NCI-H526 (cell line): ENCODE measurements at places on chromosomes 5 and 9.

GRCh38 chr5:165272436-165272835 is 1767.0 kb downstream of the MAT2B start:
- DNase-seq = no peak

GRCh38 chr9:131255676-131256197 is 20.6 kb downstream of the FAM78A start:
- DNase-seq = no peak

DNA sequence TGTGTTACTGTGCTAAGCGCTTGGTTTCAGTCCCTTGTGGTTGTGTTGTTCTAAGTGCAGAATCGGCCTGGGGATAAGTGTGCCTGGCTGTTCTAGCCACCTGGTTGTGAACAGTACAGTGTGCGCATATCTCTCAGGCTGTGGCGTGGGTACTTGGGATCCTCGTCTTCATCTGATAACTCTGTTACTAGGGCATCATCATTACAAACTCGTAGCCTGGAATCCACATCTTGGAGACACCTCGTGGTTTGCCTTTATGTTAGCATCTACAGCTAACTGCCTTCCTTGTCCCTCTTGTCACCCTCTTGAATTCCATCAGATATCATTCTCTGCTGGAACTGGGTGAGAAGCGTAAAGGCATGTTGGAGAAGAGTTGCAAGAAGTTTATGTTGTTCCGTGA is 41.5 kb downstream of the SPTAN1 start:
- no peak for DNase-seq

DNA sequence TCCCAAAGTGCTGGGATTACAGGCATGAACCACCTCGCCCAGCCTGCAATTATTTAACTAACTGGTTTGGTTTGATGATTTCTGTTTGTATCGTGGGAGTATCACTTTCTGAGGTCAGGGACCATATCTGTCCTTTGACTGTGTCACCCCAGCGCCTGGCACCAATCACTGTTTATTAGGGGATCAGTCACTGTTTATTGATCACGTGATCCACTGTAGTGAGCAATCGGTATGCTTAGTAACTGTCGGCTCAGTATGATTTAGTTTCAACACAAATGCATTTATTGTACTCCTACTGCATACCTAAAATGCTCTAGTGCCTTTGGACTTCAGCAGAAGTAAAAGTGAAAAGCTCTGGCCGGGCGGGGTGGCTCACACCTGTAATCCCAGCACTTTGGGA is 54.8 kb downstream of the COL5A1 start:
- no peak for DNase-seq

GRCh38 chr9:36006549-36007315 is 30.0 kb upstream of the RECK start:
- no peak for DNase-seq

GRCh38 chr9:23542438-23542837 is 283.6 kb downstream of the ELAVL2 start:
- no peak for DNase-seq

- DNase-seq = no peak
Observed at GRCh38 chr9:108468364-108468763, 387.4 kb downstream of the ACTL7B start.

GRCh38 chr9:74463825-74464224 is 33.3 kb upstream of the RORB start:
- DNase-seq = no peak

GRCh38 chr5:137960141-137960540 is 70.9 kb downstream of the PKD2L2 start:
- no peak for DNase-seq

GRCh38 chr5:9516591-9516990 is 29.3 kb downstream of the SEMA5A start:
- peak; percentile 2 for DNase-seq

DNA sequence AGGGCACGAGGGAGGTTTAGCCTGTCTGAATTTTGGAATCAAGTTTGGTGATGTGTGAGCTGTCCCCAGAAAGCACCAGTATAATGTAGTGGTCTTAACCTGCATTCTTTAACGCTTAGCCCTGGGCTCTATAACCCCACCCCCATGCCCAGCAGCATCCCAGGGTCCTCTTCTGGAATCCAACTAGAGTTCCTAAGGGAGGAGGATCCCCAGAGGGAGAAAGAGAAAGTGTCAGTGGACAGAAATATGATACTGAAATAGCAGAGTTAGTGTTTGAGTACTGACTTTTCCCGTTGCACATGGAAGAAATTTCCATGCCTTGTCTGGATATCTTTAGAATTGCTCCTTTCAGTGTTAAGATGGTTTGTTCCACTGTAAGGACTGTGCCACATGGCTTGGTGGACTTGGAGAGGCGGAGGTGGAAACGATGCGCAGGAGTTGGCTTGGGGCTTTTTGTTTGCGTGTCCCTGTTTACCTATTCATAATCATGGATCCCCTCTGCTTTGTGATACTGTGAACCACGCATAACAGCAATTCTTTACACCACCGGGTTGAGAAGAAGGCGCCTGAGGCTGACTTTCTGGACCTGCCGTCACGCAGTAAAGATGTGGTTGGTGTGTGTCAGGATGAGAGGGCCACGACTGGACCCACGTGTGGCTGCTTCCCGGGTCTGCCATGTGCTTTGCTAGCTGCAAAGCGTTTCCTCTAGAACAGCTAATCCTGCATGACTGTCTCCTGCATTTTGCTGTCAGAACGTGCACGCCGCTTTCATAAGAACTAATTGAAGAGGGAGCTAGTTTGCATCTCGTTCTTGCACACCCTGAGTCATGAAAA is 142.3 kb downstream of the SMARCA2 start:
- DNase-seq = peak; percentile 64

GRCh38 chr5:55066277-55066676 is 36.2 kb upstream of the GZMA start:
- no peak for DNase-seq

DNA sequence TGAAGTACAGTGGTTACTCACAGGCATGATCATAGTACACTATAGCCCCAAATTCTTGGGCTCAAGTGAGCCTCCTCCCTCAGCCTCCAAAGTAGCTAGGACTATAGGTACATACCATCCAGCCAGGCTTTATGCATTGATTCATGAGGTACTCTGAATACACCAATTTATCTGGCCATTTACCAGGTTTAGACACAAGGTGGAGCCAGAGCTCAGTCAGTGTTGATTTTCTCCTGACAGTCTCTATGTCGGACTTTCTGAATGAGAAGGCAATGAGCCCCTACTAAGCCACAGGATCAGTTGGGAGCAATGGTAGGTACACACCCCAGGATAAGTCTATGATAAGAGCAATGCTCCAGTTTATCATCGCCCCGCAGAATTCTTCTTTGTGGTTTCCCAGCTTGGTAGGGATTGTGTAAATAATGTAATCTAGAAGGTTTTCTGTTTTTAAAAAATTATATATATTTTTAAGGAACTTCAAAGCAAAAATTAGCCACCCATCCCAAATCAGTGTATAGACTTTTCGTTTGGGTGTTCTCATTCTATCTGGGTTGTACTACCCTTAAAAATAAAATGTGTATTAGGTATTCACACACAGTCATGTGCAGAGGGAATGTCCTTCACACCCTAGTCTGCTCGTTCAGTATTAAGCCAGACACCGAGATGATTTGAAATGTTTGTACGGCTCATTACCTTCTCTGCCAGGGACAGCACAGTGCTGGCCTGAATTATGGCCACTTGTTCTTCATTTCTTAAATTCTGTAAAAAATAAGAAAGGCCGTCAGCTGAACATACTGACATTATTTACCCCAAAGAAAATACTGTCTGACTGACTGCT is 118.4 kb upstream of the DPYSL3 start:
- DNase-seq = peak; percentile 89

GRCh38 chr5:164680812-164681520 is 1175.5 kb downstream of the MAT2B start:
- no peak for DNase-seq

GRCh38 chr5:40733434-40733833 is 22.3 kb downstream of the TTC33 start:
- no peak for DNase-seq

- no peak for DNase-seq
Observed at GRCh38 chr5:60540856-60541805, 158.8 kb downstream of the DEPDC1B start.

- no peak for DNase-seq
Observed at GRCh38 chr5:132233811-132234683, 6.4 kb upstream of the P4HA2 start.

DNA sequence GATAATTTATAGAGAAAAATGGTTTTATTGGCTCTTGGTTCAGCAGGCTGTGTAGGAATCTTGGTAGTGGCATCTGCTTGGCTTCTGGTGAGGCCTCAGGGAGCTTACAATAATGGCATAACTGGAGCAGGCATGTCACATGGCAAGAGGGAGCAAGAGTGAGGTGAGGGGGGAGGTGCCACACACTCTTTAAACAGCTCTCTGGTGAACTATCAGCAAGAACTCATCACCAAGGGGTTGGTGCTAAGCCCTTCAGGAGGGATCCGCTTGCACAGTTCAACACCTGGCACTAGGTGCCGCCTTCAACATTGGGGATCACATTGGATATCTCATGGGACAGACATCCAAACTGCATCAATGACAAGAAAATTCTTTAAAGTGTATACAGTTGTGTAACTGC is 10.5 kb downstream of the GPBP1 start:
- peak; percentile 4 for DNase-seq

- DNase-seq = no peak
Observed at GRCh38 chr5:1371218-1371971, 26.5 kb upstream of the CLPTM1L start.

DNA sequence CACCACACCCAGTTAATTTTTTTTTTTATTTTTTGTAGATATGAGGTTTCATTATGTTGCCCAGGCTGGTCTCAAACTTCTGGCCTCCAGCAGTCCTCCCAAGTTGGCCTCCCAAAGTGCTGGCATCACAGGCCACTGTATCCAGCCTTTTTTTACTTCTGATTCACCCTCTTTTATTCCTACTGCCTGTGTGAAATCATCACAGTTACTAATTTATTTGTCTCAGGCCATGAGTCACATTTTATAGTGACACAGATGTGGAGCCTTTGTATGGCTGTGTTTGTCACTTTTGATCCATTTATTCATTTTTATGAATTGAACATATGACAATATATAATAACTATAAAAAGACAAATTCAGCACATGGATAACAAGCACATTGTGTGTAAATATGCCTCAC is 67.1 kb upstream of the SNX2 start:
- no peak for DNase-seq

GRCh38 chr9:133262226-133262625 is 12.8 kb downstream of the ABO start:
- no peak for DNase-seq

DNA sequence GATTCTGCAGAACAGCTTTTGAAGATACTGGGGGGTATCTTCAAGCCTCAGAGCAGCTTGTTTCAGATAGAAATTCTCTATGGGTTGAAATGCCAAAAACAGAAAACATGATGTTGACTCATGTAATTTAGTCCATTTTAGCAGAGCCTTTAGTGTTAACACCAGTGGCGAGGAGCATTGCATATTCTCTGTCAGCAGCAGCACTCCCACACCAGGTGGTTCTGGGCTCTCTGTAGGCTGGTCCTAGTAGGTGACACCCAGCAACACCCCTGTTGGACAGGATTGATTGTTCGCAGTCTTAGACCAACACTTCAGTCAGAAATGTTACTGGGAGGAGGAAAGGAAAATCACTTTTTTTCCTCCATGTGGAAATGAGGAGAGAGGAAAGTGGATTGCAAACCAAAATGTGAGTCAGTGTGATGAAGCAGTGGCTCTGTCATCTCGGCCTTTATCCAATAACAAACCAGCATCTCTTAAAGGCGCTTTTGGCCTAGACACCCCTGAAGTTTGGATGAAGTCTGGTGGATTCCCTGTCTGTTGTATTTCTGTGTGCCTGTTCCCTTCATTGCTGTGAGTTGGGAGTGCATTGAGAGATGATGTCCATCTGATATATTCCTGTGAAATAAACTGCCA is 16.8 kb downstream of the SLC46A2 start:
- no peak for DNase-seq

DNA sequence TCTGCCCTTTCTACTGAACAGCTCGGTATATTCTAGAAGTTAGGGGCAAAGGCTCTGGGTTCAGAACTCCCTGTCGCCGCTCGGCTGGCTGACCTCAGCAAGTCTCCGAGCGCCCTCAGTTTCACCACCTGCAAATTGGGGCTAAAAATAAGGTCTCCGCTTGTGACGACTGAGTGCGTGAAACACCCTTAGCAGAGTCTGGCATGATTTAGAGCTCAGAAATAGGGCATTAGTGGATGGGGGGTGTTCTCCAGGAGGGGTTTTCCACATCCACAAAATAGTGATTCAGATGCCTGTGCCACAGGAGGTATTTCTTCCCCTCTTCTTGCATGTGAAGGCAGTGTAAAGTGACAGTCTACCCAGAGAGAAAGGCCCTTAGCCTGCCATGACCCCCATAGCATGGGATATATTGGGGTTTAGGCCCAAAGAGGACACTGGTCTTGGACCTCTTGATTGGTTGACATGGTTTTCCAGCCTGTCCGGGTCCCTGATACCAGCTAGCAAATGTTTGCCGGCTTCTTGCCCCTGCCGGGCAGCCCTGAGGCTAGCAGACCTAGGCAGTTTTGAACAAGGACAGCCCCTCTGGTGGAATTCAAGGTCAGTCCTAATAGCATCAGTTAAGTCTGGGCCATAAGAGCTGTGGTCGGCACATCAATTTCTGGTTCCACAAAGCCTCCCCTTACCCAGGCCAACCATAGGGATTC is 1.4 kb downstream of the ERGIC1 start:
- DNase-seq = no peak

- no peak for DNase-seq
Observed at GRCh38 chr5:134267366-134268018, 41.6 kb upstream of the PPP2CA start.

GRCh38 chr5:87094833-87095232 is 172.8 kb upstream of the RASA1 start:
- no peak for DNase-seq

DNA sequence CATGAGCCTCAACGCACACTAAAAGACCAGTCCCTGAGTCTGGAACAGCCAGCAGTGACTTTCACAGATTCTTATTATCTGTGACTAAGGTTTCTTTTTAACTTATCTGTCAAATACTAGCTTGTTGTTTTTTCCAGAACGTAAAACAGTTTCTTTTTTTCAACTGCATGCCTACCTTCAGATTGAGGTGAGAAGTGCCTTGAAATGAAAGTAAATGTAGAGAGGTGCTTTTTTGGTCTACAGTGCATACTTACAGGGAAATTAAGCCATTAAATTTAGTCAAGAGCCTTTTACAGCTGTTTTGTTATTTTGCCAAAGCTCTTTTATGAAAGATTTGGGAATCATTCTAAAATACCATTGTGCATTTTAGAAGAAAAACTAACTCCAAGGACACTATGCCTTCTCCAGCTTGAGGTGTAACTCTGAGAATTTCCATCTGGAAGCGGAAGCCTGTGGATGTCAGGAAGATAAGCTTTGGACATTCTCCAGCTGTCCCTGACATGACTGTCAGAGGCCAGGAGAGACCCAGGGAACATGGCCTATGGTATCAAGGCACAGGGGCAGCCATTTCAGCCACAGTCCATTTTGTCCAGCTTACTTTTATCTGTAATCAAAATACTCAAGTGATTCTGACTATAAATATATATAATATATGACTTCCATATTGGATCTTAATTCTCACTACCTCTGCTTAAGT is 230.3 kb downstream of the GLIS3 start:
- no peak for DNase-seq
